ENCODE measurements at places on chromosomes 11 and 22. TPM values are rescaled to one million over a fixed set of nuclear protein-coding genes. Genes with fewer than 3 reads are reported as not detected.

DNA sequence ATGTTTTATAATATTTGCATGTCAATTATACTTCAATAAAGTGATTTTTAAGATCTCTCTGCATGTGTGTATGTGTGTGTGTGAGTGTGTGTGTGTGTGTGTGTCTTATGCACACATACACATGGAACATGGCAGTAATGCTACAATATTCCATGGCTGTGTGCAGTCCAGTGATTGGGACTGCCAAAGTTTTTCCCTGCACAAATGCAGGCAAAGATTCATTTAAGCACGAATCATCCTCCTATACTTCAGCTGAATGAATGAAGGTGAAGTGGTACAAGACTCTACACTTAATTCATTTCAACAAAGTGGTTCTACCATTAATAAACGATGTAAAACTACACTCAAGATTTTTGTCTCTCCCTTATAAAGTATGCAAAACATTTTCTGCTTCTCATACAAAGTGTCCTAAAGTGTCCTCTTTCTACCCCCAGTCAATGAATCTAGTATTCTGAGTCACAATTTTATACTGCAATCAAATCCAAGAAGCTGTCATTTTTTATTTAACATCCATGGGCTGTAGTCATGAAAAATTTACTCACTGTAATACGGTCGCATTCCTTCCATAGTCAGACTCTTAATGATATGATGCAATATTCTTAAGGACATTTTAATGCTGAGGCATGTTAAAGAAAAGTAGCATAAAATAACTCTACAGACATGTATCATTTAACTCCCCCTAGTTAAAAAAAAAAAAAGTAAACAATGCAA is 132.4 kb downstream of the TTC28 start:
- DNase-seq = peak; percentile 12

DNA sequence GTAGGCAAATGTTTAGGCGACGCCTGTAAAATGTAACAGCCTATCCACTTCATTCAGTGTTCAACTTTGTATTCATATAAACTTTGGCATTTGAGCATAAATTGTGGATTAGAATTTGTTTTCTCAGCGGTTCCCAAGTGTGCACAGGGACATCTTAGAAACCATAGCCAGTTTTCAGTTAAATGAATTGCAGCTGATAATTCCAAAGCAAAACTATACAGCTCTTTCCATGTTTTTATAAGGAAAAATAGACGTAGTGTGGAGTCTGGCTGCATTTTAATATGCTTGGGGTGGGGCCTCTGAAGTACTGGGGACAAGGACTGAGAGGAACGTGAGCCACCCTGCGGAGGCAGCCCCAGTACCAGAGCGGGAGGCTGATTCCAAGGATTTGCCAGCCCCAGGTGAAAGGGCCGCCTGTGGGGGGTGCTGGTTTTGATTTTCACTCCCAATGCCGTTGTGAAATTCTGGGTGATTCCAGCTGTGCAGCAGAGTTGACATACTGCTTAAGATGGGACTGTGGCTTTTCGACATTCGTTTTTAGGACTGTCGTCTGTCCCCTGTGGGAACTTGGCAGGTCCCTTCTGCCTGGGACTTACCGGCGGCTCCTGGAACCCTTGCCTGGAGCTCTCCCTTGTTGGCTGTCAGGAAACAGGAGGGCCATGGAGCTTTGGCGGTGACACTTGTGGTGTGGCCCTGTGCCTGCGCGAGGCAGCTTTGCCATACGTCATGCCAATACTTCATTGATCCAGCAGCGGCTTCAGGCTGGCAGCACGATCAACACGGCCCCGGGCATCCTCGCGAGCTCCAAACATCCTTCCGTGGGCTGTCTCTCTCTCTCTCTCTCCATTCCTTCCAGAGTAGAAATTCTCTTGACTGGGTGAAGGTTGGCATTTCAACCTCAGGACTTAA is 370.9 kb downstream of the TBC1D22A start:
- no peak for DNase-seq

DNA sequence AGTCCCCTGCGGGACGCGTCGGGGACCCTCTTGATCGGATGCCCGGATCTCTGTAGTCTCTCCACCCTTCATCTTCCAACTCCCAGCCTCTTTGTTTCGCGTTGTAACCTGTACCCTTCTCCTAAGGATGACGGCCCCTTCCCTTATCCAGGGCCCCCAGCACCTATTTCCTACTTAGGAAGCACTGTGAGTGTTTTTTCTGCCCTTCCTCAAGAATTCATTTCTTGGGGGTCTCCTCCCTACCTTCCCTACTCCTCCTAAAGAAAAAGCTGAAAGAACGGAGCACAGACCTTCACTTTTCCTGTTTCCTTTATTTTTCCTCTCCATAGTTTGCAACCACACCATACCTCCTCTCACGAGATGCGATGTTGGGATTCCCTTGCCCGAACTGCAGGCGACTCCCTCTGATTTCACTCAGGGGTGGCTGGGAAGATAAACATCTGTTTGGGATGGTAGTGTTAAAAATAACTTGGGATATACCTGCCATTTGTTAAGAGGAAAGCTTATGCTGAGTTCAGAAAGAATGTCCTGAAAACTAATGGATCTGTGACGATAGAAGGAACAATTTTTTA is 593 bp downstream of the FAM118B start:
- no peak for DNase-seq

GRCh38 chr11:75474878-75475766 is 42.1 kb upstream of the KLHL35 start:
- DNase-seq = peak; percentile 58

DNA sequence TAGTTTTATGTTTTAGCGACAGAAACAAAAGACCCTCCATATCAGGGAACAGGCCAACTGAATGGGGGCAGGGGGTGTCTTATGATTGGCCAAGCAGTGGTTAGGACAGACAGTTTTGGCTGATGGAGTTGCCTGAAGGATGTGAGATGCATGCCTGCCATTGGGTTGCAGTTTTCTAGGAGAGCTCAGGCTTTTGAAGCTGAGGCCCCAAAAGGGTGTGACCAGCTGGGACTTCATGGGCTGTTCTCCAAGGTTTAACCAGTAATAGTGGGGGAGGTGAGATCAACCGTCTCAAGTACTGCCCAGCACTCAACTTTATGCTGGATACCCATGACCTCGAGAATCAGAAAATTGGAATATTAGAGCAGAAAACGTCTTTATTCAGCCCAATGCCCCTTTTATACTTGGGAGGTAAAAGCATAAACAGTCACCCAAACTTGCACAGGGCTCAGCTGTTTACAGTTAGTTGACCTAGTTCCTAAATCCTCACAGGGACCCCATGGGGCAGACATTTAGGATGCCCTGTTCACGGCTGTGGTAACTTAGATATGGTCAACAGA is 13.5 kb downstream of the DTX4 start:
- no peak for DNase-seq

DNA sequence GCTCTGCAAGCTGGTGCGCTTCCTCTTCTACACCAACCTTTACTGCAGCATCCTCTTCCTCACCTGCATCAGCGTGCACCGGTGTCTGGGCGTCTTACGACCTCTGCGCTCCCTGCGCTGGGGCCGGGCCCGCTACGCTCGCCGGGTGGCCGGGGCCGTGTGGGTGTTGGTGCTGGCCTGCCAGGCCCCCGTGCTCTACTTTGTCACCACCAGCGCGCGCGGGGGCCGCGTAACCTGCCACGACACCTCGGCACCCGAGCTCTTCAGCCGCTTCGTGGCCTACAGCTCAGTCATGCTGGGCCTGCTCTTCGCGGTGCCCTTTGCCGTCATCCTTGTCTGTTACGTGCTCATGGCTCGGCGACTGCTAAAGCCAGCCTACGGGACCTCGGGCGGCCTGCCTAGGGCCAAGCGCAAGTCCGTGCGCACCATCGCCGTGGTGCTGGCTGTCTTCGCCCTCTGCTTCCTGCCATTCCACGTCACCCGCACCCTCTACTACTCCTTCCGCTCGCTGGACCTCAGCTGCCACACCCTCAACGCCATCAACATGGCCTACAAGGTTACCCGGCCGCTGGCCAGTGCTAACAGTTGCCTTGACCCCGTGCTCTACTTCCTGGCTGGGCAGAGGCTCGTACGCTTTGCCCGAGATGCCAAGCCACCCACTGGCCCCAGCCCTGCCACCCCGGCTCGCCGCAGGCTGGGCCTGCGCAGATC is 16.5 kb downstream of the P2RY2 start:
- no peak for DNase-seq

Gene USP2
- 10.4 TPM for polyA plus RNA-seq

Gene ABCG4
- 1.0 TPM for polyA plus RNA-seq

DNA sequence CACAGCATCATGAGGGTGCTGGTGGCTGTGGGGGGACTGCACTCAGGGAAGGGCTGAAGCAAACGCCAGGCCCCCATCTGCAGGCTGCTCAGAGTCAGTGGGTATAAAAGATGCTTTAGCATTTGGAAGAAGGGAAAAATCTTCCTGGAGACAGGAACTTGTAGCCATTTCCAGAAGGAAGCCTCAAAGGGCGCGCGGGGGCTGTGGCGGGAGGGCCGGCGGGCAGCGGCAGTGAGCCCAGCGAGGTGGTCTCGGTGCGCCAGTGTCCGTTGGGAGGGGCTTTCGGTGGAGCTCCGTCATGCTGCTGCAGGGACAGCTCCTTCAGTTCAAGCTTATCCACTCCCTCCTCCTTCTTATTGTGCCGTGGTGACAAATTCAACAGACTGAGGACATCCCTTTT is 63.0 kb upstream of the PITPNB start:
- no peak for DNase-seq

- DNase-seq = no peak
These were observed 2.0 kb downstream of the GGA1 start for GRCh38 chr22:37610480-37611129.

Gene DCDC1
- polyA plus RNA-seq = 6.9 TPM

- no peak for DNase-seq
These were observed 3.1 kb downstream of the PIM3 start for GRCh38 chr22:49963647-49964026.

DNA sequence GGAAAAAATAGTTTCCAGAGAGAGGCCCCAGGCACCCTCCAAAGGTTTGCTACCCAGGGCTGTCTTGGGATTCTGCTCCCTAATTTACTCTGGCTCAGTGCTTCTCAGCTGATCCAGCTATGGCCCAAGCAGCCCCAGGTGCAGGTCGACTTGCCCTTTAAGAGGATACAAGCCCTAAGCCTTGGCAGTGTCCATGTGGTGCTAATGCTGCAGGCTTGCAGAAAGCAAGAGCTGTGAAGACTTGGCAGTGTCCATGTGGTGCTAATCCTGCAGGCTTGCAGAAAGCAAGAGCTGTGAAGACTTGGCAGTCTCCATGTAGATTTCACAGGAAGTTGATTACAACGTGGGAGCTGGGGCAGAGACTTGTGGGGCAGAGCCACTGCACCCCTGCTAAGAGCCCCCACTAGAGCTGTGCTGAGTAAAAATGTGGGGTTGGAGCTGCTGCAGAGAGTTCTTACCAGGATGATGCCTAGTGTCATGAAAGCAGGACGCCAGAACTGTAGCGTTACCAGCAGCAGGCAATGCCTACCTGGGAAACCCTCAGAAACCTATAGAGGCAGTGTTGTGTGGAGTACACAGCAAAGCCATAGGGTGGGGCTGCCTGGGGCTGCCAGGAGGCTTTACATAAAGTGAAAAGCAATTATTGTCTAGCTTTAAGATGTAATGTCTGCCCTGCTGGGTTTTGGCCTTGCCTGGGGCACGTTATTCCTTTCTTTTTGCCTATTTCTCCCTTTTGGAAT is 16.1 kb upstream of the OR52K1 start:
- DNase-seq = no peak

- DNase-seq = no peak
These were observed 698 bp downstream of the C1QTNF4 start for GRCh38 chr11:47593492-47593933.

Gene MRPL11
- polyA plus RNA-seq = 67.5 TPM

DNA sequence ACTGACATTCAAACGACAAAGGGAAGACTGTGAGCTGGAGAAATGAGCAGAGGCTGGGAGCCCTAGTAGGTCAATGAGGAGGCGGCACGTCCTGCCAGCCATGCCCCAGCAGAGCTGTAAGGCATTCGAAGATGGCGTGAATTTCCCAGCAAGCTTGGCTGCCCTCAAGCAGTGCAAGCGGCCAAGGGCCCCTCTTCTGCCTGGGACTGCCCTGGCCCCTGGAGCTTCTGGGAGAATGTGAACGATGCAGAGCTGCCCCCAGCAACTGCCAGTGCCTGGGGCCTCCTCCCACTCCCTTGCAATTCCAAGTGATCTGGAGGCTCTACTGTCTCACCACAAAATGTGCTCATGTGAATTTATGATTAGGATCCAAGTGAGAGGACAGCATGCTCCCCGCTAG is 4.3 kb downstream of the PPM1F start:
- no peak for DNase-seq

GRCh38 chr11:33478111-33478573 is 221.0 kb downstream of the HIPK3 start:
- DNase-seq = peak; percentile 13

Gene SCUBE2
- 6.8 TPM for polyA plus RNA-seq

DNA sequence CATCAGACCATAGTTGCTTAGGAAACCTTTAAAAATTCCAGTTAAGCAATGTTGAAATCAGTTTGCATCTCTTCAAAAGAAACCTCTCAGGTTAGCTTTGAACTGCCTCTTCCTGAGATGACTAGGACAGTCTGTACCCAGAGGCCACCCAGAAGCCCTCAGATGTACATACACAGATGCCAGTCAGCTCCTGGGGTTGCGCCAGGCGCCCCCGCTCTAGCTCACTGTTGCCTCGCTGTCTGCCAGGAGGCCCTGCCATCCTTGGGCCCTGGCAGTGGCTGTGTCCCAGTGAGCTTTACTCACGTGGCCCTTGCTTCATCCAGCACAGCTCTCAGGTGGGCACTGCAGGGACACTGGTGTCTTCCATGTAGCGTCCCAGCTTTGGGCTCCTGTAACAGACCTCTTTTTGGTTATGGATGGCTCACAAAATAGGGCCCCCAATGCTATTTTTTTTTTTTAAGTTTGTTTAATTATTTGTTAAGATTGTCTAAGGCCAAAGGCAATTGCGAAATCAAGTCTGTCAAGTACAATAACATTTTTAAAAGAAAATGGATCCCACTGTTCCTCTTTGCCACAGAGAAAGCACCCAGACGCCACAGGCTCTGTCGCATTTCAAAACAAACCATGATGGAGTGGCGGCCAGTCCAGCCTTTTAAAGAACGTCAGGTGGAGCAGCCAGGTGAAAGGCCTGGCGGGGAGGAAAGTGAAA is 73.4 kb downstream of the NCAPD3 start:
- DNase-seq = no peak

GRCh38 chr11:6755303-6755952 is 16.3 kb downstream of the OR2AG2 start:
- DNase-seq = peak; percentile 41

Gene PAAF1
- 40.1 TPM for polyA plus RNA-seq

Gene ACRV1
- 1.4 TPM for polyA plus RNA-seq

DNA sequence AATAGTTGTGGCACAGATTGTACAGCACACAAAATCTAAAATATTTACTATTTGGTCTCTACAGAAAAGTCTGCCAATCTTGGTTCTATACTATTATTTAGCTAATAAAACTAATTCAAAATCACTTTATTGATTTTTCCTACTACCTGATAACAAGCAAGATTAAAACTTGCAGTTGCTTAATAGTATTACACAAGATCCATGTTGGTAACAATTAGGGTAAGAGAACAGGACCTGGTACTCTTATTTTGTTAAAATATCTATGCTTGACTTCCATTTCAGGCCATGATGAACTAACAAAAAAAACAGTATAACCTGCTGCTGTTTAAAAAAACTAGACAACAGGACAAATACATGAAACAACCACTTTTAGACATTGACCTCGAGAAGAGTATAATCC is 52.4 kb downstream of the CWF19L2 start:
- no peak for DNase-seq

Gene OR5L1
- not detected for polyA plus RNA-seq

Gene SOX6
- polyA plus RNA-seq = 25.0 TPM

Gene CCDC81
- polyA plus RNA-seq = 1.3 TPM

GRCh38 chr11:109421981-109422869 is at the start of gene C11orf87:
Gene C11orf87 (plus strand): TSS chr11:109422190. CDS start chr11:109423634, 1,444 bp downstream.
- DNase-seq = no peak

GRCh38 chr11:65417702-65418430 is 4.7 kb upstream of the NEAT1 start:
- no peak for DNase-seq

Measured in left kidney (tissue), 8 donors.